ENCODE measurements at places on chromosomes 16 and 17. TPM values are rescaled to one million over a fixed set of nuclear protein-coding genes. Genes with fewer than 3 reads are reported as not detected.

The TMEM98 gene
- polyA plus RNA-seq: 27.6 TPM

The GP1BA gene
- polyA plus RNA-seq: 0.16 TPM

The KRT9 gene
- polyA plus RNA-seq: not detected

The FBXO39 gene
- 0.16 TPM for polyA plus RNA-seq

The IQCK gene
- polyA plus RNA-seq: 5.1 TPM

The UBE2Z gene
- 27.4 TPM for polyA plus RNA-seq

The NOG gene
- 0.34 TPM for polyA plus RNA-seq

The PLCG2 gene
- 4.3 TPM for polyA plus RNA-seq

The HSF5 gene
- polyA plus RNA-seq: 0.02 TPM

The TPSD1 gene
- polyA plus RNA-seq: 0.16 TPM
